Pulmonary artery endothelial cell (primary cell): ENCODE measurements at places on chromosomes 7 and 10.
A peak's percentile ranks its signal among the peaks of the same experiment; 100 is the strongest.

DNA sequence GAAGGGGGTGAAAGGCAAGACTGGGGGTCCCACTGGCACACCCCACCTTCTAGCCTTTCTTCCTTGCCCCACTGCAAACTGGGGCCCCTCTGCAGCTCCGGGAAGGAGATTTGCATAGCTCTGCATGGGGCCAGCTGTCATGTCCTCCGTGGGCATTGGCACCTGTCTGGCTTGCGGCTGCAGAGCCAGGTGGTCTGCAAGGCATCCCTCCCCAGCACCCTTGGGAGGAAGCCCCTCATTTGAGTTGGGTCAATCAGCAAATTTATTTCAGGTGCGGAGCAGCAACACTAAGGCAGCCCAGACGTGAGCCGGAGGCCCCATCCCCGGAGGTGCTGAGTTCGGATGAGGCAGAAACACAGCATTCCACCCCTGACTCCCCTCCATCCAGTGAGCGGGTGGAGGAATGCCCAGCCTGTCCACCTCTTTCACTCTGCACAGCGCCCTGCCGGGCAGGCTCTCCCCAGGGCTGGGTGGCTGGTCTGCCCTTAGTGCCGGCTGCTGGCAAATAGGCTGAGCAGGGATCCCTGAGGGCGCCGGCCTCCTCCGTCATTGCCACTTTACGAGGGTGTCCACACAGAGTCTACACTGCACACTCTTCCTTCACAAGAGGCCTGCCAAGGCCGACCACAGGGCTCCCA, 143.2 kb downstream of the TCERG1L start:
- no peak for DNase-seq

DNA sequence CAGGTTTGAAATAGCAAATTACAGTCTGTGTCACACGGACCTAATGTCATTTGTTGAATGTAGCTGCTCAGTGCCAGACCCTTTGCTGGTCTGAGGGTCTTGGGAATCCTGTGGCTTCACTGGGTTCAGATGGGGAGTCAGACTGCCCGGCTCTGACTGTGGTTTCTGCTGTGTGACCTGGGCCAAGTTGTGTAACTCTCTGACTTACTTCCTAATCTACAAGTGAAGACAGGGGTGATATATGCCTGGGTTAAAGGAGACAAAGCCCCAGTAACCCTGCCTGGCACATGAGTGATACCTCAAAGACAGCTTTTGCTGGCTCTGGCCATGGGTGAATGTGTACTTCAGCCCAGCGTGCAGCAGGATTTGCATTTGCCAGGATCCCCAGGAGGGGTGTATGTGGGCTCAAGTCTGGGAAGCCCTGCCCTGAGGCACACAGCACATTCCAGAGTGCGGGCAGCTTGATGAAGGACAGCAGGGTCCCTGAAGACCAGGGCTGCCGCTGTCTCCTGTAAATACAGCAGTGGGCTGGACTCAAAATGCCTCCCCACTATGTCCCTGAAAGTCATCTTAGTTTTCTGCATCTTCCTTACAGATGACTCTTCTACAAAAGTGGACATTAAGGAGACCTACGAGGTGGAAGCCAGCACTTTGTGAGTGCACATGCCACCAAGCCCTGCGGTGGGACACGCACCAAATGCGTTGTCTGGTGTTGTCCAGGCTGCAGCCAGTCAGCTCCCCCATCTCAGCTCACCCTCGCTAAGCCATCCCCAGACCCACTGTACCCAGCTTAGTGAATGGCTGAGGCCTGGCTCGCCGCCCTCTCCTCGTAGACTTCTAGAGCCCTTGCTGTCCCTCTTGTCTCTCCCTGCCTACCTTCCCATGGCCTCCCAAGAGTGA, 16.4 kb downstream of the NACAD start:
- no peak for DNase-seq

DNA sequence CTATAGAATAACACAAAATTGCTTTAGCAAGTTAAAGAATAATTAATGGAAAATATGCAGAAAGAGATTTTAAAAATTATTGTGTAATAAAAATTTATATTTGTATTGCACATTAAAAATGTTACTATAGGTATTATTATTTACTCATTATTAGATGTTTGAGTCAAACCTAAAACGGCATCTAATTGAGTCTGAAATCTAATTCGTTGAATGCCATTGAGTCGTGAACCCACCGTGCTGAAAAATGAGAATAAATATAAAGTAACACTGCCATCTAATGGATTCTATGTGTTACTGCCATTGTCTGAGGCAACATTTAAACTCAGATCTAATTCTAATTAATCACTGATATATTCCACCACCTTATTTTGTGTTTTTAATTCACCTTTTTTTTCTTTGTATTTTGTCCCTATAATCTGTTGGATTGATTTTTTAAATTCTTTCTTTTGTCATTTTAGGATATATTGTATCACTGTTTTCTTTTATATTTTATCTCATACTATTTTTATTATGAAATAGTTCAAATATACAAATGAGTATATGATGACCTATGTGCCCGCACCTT, 62.2 kb downstream of the SAMD9 start:
- DNase-seq: no peak

DNA sequence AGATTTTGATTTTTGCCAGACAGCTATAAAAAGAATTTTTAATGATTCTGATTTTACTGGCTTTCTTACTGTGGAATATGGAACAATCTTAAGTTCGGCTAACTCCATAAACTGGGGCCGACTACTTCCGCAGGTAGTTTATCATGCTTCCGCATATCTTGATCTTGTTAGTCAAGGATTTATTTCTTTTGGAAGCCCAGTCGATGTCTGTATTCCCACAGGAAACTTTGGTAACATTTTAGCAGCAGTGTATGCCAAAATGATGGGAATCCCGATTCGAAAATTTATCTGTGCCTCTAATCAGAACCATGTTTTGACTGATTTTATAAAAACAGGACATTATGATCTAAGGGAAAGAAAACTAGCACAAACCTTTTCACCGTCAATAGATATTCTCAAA, 8.1 kb downstream of the THNSL1 start:
- DNase-seq: no peak

- no peak for DNase-seq
Observed at GRCh38 chr10:3350617-3351258, 178.2 kb upstream of the PITRM1 start.

DNA sequence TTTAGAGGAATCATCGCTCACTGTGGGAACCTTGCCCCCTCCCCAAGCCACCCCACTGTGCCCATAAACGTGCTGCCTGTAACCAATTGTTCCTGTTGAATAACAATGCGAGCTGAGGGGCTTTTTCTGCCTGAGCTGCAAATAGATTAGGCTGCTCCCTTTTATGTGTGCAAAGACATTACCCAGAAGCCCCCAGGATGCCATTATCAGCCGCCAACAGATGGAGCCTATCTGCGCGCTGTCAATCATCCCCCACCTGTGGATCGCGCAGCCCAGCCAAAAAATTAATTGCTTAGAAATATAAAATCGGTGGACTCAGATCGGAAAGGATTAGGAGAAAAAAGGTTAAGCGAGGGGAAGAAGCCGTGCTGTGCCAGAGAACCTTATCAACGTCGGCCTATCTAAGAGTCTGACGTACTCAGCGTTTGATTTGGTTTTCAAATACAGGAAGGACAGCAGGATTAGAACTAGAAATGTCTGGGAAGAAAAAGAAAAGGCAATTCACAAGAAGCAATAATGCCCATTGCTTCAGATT, 167.3 kb upstream of the MYO3A start:
- no peak for DNase-seq

DNA sequence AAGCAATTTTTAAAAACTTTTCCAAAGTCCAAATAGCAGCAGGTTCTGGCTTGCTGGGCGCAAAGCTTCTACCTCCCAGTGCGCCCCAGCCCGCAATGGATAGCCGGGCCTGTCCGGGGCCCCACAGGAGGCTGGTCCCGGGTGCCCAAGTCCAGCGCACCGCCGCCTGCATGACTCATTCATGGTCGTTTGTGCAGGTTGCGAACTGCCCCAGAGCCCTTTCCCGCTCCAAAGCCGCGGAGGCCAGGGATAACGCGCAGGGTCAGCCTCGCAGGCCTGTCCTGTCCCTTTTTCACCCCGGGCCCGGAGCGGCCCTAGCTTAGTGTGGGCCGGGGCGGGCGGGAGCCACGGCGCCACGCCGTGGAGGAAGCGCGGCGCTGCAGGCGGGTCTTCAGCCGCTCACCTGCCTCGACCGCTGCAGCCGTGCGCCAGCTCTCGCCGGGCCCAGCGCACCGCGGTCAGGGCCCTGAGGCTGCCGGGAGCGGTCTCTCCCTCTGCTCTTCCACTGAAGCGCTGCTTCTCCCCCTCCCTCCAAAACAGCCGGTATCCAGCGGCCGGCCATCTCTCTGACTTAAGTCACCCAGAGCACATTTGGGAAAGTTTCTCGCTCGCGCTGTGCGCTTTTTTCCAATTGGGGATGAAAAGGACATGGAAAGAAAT, 1.7 kb upstream of the EGR2 start:
- no peak for DNase-seq

DNA sequence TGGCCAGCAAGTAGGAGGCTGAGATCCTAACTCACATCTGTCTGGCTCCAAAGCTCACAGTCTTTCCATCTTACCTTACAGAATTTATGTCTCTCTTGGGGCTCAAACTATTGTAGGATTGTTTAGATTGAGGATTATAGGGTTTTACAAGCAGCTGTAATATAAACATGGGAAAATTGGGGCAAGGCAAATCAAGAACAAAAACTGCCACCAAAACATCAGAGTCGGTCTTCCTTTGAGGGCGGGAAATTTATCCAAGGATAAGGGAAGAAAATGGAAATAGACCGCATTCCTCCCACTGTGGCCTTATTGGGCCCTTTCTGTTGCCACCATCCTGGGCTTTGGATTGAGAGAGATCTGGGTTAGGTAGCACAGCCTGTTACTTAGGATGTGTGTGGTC, 22.5 kb downstream of the RBM20 start:
- no peak for DNase-seq

GRCh38 chr7:134562136-134562535, 13.2 kb downstream of the AKR1B15 start:
- no peak for DNase-seq

GRCh38 chr7:100483722-100484672, at the start of gene NYAP1:
Gene NYAP1, plus strand, starts transcription at chr7:100483927. Its CDS starts 1,385 bp downstream, at chr7:100485312.
- no peak for DNase-seq

GRCh38 chr7:143408686-143409561, at the start of gene EPHA1:
Gene EPHA1, minus strand, starts transcription at chr7:143408856. Its CDS starts 51 bp downstream, at chr7:143408805.
- DNase-seq: no peak

GRCh38 chr10:107733328-107734130, 569.0 kb upstream of the SORCS1 start:
- no peak for DNase-seq

DNA sequence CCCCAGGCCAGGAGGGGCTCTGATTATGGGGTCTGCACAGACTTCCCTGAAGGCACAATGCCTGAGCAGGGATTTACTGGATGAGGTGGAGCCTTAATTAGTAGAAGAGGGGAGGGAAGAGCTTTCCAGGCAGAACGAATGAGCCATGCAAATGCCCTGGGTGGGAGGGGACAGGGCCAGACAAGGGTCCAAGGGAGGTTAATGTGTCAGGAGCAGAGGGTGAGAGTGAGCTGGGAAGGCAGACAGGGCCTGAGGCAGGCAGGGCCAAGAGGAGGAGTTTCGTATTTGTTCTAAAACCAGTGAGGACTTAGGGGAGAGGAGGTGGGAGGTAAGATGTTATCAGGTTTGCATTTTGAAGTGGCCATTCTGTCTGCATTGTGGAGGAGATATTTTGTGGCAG, 65.3 kb downstream of the NPY start:
- DNase-seq: no peak

DNA sequence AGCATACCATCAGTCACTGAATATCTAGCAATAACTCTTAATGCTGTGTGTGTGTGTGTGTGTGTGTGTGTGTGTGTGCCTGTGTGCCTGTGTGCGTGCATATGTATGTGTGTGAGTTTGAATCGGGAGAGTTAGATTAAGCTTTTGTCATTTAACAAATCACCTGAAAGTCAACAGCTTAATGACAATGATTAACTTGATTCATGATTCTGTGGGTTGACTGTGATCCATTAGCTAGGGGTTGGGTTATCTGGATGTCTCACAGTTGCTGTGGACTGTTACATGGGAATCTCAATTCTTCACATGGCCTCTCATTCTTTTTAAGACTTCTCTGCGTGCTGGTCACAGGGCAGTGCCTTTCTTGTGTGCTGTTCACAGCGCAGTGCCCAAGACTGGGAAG, 639.0 kb upstream of the SORCS1 start:
- no peak for DNase-seq

- no peak for DNase-seq
Observed at GRCh38 chr10:70617798-70618568, 15.4 kb upstream of the PRF1 start.

DNA sequence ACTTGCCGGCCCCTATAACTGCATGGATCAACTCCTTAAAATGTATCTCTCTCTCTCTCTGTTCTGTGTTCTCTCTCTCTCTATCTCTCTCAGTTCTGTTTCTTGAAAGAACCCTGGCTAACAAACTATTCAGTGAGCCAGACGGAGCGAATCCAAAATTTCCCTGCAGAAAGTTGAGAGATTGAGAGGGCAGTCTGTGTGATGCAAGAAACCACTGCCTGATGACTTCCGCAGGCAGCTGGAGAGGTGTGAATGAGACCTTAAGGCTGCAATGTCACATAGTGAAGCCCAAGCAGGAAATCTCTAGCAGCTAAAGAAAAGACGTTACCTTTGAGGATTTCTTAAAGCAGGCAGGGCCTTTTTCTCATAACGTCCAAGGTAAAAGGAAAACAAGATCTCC, 17.3 kb downstream of the FAM107B start:
- no peak for DNase-seq

- peak; percentile 50 for DNase-seq
Observed at GRCh38 chr10:15571575-15571974, 148.1 kb downstream of the ITGA8 start.

GRCh38 chr7:18754766-18755165, 259.2 kb downstream of the HDAC9 start:
- DNase-seq: no peak

- no peak for DNase-seq
Observed at GRCh38 chr10:124369986-124370385, 48.7 kb downstream of the OAT start.
